ENCODE measurements at places on chromosomes 12 and 14. TPM values are rescaled to one million over a fixed set of nuclear protein-coding genes. Genes with fewer than 3 reads are reported as not detected.

Gene CPNE6
- not detected for polyA plus RNA-seq

GRCh38 chr14:91138511-91139359 lies 24.9 kb downstream of the DGLUCY start:
- no peak for DNase-seq

- no peak for DNase-seq
Observed at GRCh38 chr14:89502966-89503365, 85.9 kb upstream of the FOXN3 start.

Gene STXBP6
- polyA plus RNA-seq = 7.0 TPM

Gene PNMA1
- polyA plus RNA-seq = 86.4 TPM

- no peak for DNase-seq
Observed at GRCh38 chr14:51396222-51396815, 156.3 kb downstream of the TMX1 start.

DNA sequence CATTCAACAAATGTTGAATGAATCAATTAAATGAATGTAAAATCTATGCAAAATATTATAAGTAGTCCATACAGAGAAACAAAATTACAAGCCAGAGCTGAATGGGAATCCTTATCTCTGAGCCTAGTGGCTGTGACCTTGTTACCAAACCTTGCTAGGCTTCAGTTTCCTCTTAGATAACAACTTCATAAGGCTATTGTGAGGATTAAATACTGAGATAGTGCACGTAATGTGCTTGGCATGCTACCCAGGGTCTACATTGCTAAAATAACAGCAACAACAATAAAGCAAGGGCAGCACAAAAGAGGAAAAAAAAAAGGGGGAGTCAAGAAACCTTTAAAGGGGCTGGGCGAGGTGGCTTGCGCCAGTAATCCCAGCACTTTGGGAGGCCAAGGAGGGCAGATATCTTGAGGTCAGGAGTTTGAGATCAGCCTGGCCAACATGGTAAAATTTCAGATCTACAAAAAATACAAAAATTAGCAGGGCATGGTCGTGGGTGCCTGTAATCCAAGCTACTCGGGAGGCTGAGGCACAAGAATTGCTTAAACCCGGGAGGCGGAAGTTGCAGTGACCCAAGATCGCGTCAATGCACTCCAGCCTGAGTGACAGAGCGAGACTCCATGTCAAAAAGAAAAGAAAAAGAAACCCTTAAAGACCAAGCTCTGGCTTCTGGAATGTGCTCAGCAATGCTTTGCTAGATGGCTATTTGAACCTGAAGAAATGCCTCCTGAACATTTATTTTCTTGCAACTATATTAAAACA lies 14.1 kb downstream of the STAB2 start:
- DNase-seq = no peak

DNA sequence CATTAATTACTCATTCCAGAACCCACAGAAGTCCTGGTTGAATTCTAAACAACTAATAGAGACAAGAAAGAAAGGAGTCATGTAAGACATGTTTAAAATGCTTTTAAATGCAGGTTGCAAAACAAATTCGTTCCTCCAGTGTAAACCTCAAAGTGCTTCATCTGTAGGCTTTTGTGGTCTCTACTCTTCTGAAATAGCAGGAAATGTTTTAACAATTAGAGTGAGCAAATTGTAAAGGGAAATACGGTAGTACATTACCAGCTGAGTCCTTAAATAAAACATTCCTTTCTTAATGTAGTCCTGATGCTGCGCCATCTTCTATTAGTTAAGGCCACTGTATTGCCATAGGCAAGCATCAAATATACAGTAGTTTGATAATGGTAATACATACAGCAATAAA lies 1934.2 kb upstream of the SEL1L start:
- no peak for DNase-seq

- DNase-seq = no peak
Observed at GRCh38 chr14:104510794-104511611, 68.6 kb upstream of the C14orf180 start.
